ENCODE measurements at places on chromosomes 6 and 20. TPM values are rescaled to one million over a fixed set of nuclear protein-coding genes. Genes with fewer than 3 reads are reported as not detected.
A peak's percentile ranks its signal among the peaks of the same experiment; 100 is the strongest.

The CNR1 gene
- 6.0 TPM for total RNA-seq

The OR12D3 gene
- not detected for total RNA-seq

The MATN4 gene
- 0.67 TPM for total RNA-seq

The FAXC gene
- 4.7 TPM for total RNA-seq

The SSTR4 gene
- not detected for total RNA-seq

The VSTM2L gene
- 2.7 TPM for total RNA-seq

The KLHDC3 gene
- total RNA-seq = 226 TPM

- no peak for DNase-seq
These were observed 157.3 kb upstream of the ATXN1 start for GRCh38 chr6:16918586-16918985.

GRCh38 chr20:24729896-24730605, 219.0 kb upstream of the CST7 start:
- DNase-seq = no peak

DNA sequence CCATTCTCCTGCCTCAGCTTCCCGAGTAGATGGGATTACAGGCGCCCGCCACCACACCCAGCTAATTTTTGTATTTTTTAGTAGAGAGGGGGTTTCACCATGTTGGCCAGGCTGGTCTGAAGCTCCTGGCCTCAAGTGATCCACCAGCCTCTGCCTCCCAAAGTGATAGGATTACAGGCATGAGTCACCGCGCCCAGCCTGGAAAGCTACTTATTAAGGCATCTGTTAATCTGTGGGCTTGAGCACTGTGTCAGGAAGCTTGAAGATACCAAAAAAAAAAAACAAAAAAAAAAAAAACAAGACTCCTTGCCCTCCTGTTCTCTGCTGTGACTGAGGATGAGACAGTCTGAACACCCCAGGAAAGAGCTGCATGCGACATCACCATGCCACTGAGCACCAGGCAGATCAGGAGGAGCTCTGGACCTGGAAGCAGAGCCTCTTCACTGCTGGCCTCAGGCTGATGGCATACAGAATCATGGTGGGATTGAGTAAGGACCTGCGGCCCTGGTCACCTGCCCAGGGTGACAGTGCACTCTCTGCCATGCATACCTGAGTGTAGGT, 166.5 kb upstream of the SNX9 start:
- DNase-seq = no peak

- DNase-seq = no peak
These were observed 326.3 kb downstream of the UBE3D start for GRCh38 chr6:82739303-82739702.

GRCh38 chr6:56003616-56004015, 128.2 kb upstream of the BMP5 start:
- DNase-seq = no peak

GRCh38 chr20:16191496-16191895, 381.8 kb downstream of the KIF16B start:
- DNase-seq = no peak

DNA sequence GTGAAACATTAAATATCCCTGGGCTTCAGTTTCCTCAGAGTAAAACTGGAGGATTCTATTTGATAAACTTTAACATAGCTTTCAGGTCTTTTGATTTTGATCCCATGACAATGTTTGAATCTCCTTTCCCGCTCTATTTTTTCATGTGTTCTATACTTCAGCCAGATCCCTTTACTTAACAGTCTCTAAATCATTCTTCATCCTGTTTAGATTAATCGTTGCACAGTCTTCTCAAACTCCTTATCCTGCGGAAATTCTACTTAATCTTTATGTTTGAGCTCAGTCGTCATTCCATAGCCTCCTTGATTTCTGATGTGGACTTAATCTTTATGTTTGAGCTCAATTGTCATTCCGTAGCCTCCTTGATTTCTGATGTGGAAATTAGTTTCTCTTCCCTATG, 57.4 kb downstream of the GRIK2 start:
- no peak for DNase-seq

DNA sequence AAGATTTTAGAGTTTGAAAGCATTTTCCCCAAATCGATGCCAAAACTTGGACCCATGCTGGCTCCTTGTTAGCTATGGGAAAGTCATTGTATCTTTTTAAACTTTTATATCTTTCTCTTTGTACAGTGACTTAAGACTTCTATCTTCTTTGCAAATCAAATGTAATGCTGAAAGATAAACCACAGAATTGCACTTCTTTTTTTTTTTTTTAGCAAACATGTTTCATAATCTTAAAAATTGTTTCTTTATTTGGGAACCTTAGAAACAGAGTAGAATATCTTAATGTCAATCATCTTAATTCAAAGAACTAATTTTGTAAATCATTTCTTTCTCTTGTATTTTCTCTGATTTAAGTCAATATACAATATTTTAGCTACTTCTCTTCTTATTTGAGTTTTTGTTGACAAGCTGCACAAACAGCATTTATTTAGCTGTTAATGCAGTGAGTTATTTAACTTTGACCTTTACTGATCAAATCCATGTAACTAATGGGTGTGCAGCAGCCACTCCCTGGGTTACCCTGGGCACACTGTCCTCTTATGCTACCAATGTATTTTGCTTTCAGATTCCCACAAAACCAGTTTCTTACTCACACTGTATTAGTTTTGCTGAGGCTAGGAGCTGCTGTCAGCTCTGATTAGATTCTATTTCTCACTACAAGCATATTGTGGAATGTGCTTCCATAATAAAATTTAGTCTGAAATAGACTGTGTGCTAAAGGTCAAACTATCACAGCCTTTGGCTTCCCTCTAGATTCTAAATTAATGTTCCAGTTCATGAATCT, 279.6 kb downstream of the ADGB start:
- DNase-seq = no peak

DNA sequence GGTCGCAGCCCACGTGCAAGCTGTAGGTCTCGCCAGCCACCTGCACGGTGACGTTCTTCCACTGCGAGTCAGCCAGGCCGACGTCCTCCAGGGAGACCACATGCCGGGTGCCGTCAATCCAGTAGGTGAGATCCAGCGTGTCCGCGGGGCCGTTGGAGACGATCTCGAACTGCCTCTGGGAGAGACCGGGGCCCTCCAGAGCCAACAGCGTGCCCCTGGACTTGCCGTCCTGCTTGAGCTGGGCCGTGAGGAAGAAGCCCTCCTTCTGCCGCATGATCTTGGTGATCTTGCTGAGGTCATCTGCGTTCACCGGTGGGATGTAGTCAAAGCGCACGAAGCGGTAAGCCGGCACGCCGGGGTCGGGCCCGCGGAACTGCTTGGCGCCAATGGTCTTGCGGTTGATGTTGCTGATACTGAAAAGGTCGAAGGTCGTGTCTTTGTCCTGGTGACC, 5.1 kb downstream of the THBS2 start:
- no peak for DNase-seq

GRCh38 chr20:20668639-20669038, 43.8 kb downstream of the RALGAPA2 start:
- no peak for DNase-seq

DNA sequence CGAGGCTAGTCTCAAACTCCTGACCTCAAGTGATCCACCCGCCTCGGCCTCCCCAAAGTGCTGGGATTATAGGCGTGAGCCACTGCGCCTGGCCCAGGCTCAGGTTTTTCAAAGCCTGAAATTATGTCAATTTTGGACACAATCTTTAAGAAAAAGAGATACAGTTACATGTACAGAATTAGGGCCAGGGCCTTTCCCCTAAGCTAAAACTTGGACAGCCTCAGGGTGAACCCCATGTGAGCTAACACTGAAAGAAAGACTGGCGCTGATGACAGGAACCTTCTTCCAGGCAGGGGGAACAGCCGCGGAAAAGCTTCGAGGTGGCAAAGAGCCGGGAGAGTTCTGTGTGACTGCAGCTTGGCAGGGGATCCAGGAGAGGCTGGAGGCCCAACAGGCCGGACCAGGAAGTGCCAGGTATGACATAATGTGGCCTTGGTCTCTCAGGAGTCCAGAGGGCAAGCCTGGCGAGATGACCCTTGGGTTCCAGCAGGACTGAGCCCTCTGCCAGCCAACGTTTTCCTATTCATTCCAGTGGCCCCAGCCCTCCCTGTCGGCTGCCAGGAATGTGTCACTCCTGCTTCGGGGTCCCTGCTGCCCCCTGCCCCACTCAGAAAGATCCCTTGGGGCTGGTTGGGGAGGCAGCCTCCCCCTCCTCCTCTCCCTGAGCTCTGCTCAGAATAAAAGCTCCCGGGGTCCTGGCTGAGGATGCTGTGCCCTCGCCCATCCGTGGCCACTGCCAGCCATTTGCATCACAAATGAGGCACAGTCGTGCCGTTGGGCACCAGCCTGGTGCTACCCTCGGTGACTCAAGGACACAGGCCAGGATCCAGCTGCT, 37.3 kb downstream of the RBM38 start:
- peak; percentile 71 for DNase-seq

GRCh38 chr6:11093376-11093625, 333 bp upstream of the SMIM13 start:
- no peak for DNase-seq

- no peak for DNase-seq
These were observed 96.6 kb downstream of the PXDC1 start for GRCh38 chr6:3654898-3655297.

DNA sequence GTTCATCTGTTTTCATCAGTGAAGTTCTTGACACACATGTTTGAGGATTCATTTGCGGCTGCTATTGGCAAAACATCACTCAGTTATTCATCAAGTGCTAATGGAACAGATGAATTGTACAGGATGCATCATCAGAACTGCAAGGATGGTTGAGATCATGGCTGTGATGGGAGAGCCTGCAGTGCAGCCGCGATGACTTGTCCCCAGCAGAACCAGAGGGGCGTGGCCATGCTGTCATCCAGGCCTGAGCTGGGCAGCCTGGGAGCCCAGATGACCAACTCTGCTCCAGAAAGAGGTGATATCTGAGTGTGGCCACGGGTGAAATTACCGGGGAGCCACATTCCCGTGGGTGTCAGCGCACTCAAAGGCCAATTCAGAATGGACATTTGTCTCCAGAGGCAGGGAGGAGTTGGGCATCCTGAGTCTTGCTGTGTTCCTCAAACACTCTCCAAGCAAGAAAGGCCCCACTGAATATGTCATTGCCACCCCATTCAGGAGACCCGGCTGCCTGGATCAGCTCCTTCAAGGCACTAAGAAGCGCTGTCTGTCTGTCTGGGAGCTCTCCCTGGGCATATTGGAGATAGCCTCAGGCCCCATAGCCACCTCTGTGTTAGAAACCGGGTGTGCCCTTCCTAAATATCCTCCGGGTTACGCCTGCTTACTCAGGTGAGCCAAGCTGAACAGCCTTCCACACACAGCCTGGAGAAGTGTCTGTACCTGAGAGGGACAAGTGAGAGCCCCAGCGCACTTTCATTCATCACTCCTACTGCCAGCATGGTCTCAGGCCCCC, 66.7 kb downstream of the SYNDIG1 start:
- no peak for DNase-seq

GRCh38 chr6:141437011-141437410, 695.7 kb upstream of the GJE1 start:
- DNase-seq = no peak

DNA sequence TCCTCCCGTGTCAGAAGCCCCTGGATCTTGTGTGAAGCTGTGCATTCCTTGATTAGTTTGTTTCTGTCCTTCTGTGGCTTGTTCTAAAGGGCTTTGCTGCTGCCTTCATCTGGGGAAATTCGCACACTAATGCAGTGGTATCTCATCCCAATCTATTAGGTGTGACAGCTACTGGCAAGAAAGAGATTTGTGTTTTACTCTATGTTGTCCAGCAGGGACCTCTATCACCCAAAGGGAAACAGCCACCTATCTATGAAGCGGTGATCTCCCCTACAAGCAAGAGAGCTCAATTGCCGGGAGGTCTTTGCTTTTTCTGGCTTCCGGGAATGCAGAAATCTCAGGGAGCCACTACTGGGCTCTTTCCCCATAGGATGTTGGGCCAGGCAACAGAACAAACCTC, 151.8 kb downstream of the NRN1 start:
- peak; percentile 34 for DNase-seq

- DNase-seq = no peak
These were observed 150.3 kb downstream of the NKAIN2 start for GRCh38 chr6:123953920-123954319.

DNA sequence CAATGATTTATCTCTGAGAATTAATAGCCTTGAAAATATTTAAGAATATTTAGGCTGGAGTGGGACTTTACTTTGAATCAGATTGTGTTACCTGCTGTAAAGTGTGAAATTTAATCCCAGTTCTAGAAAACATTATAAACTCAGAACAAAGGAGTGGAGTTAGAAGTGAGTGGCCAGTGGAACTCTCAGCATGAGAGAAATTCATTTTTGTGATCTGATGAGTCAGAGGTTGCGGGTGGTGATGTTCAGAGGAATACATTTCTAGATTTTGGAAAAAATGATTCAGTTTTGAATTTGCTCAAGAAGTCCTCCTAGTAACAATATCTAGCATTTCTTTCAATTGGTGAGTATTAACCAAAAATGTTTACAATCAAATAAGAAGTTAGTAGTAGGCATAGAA, 167.5 kb downstream of the ZFAND3 start:
- no peak for DNase-seq

- DNase-seq = no peak
These were observed 1.4 kb downstream of the RAET1E start for GRCh38 chr6:149896491-149896890.

- peak; percentile 57 for DNase-seq
These were observed 50.2 kb downstream of the ERMARD start for GRCh38 chr6:169801396-169802160.

DNA sequence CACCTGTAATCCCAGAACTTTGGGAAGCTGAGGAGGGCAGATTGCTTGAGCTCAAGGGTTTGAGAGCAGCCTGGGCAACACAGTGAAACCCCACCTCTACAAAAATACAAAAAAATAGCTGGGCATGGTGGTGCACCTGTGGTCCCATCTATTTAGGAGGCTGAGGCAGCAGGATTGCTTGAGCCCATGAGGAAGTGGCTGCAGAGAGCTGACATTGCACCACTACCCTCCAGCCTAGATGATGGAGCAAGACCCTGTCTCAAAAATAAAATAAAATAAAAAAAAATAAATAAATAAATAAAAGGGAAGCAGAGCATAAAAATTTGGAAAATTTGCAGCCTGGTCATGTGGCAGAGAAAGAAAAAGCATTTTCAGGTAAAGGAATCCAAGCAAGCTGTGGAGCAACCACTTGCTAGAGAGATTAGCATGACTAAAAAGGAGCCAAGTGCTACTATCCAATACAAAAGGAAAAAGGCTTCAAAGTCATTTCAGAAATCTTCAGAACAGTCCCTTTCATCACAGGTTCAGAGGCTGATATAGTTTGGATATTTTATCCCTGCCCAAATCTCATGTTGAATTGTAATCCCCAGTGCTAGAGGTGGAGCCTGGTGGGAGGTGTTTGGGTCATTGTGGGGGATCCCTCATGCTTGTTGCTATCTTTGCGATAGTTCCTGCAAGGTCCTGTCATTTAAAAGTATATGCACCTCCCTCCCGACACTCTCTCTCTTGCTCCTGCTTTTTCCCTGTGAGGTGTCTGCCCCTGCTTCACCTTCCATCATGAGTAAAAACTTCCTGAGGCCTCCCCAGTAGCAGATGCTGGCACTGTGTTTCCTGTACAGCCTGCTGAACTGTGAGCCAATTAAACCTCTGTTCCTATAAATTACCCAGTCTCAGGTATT, 11.2 kb upstream of the TTK start:
- no peak for DNase-seq

All from H7 (cell line).